Stimulated activated CD4-positive, alpha-beta T cell treated with anti-CD3 and anti-CD28 coated beads, Interleukin-15, amount 100 ng/mL, for 1 hour (primary cell): ENCODE measurements at places on chromosomes 5 and 9.

GRCh38 chr5:72688916-72689315 lies 127.5 kb upstream of the TNPO1 start:
- DNase-seq, result no peak

GRCh38 chr9:107290619-107291018 lies 7.5 kb downstream of the RAD23B start:
- DNase-seq, result no peak

GRCh38 chr5:165714598-165714997 lies 2209.2 kb downstream of the MAT2B start:
- no peak for DNase-seq

GRCh38 chr9:114397219-114397847 lies 9.6 kb upstream of the AKNA start:
- no peak for DNase-seq
